ENCODE measurements at places on chromosomes 2 and 18. TPM values are rescaled to one million over a fixed set of nuclear protein-coding genes. Genes with fewer than 3 reads are reported as not detected.

The ADGRF3 gene
- 1.5 TPM for total RNA-seq

The SOX11 gene
- not detected for total RNA-seq

The IL1F10 gene
- total RNA-seq = not detected

The ANKRD29 gene
- not detected for total RNA-seq

The GALNT14 gene
- total RNA-seq = not detected

The CDH7 gene
- not detected for total RNA-seq

The STAMBP gene
- 32.3 TPM for total RNA-seq

The DRC1 gene
- not detected for total RNA-seq

The KCNG2 gene
- total RNA-seq = not detected

The CNGA3 gene
- total RNA-seq = not detected

The ST8SIA3 gene
- not detected for total RNA-seq

The IL1RN gene
- 1.2 TPM for total RNA-seq

The GBX2 gene
- total RNA-seq = not detected

The ADD2 gene
- 9.3 TPM for total RNA-seq

The RBM44 gene
- 0.91 TPM for total RNA-seq

The PRSS56 gene
- total RNA-seq = not detected

The GPR45 gene
- not detected for total RNA-seq

All from naive thymus-derived CD8-positive, alpha-beta T cell (primary cell).